ENCODE measurements at places on chromosomes 3 and 15.

DNA sequence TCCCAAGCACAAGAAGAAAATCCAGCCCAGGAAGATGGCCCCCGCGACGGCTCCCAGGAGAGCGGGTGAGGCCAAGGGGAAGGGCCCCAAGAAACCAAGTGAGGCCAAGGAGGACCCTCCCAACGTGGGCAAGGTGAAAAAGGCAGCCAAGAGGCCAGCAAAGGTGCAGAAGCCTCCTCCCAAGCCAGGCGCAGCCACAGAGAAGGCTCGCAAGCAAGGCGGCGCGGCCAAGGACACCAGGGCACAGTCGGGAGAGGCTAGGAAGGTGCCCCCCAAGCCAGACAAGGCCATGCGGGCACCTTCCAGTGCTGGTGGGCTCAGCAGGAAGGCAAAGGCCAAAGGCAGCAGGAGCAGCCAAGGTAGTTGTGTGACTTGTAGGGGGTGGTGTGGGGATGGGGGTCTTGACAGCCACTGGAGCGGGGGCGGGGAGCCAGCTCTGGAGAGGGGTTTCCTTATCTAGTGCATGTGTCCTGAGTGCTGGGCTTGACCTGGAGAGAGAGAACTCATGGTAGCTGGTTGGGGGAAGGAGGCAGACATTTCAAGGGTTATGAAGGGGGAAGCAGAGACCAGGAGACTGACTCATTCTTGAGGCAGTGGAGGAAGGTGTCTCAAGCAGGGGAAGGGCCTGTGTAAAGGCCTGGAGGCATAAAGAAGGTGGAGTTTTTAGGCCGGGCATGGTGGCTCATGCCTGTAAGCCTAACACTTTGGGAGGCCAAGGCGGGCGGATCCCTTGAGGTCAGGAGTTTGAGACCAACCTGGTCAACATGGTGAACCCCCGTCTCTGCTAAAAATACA, 6.2 kb downstream of the H1-8 start:
- DNase-seq, result peak; percentile 21
- no peaks in the 10 kb centered on the region for H3K36me3 ChIP-seq
- H3K4me1 ChIP-seq, result no peaks in the 10 kb centered on the region
- no peak overlapping the region for H3K27ac ChIP-seq

DNA sequence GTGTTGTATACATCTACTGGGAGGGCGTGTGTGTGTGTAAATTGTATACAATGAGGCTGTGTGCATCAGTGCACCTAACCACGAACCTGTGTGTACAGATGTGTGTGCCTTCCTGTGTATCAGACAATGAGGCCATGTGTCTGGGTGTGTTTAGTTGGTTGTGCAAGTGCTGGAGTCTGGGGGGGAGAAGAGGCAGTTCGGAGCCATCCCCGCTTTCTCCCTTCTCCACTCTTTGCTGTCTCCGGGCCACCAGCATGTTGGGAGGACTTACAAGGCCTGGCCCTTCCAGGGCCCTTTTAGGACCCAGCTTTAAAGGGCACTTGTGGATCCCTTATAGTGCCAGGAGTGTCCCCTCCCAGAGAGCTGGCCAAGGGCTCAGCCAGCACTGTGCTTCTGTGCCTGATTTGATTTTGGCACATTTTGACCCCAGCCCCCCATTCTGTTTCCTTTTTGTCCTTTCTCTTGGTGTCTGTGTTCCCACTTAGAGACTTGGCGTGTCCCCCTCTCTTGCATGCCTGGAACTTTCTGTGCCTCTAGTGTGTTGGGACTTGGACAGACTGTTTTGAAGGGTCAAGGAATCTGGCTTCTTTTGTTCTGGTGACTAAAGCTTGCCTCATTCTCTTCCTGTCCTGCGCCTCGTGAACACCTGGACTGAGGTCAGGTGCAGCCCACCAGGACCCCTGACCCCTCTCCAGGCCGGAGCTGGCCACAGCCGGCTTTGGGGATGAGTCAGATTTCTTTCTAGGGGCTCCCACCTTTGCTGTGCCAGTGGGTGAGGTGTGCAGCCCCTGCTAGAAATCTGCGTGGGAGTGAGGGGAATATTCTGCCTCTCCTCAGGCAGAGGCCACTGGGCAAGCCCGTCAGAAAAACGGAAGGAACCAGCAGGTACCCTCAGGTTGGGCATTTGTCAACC, 1.5 kb downstream of the CTDSPL start:
- H3K27ac ChIP-seq, result peak overlapping the region; percentile 70
- peaks cover 44% of the 10 kb centered on the region for H3K4me1 ChIP-seq
- H3K36me3 ChIP-seq, result no peaks in the 10 kb centered on the region
- peak overlapping the region; percentile 56 for H3K4me3 ChIP-seq
- H3K27me3 ChIP-seq, result no peaks in the 10 kb centered on the region

- peak; percentile 45 for DNase-seq
- H3K27ac ChIP-seq, result peak overlapping the region; percentile 79
- H3K27me3 ChIP-seq, result no peaks in the 10 kb centered on the region
- H3K4me1 ChIP-seq, result peaks cover 42% of the 10 kb centered on the region
- H3K4me3 ChIP-seq, result peak overlapping the region; percentile 15
These were observed 299.8 kb upstream of the EPHA3 start for GRCh38 chr3:88807491-88808105.

GRCh38 chr15:74233851-74234597, 2.1 kb upstream of the CCDC33 start:
- no peak for DNase-seq
- H3K4me3 ChIP-seq, result no peak overlapping the region
- peaks cover 48% of the 10 kb centered on the region for H3K27me3 ChIP-seq
- H3K4me1 ChIP-seq, result no peaks in the 10 kb centered on the region

- DNase-seq, result no peak
- H3K4me3 ChIP-seq, result no peak overlapping the region
- H3K4me1 ChIP-seq, result no peaks in the 10 kb centered on the region
- H3K36me3 ChIP-seq, result no peaks in the 10 kb centered on the region
These were observed 5.5 kb upstream of the COLQ start for GRCh38 chr3:15527031-15527459.

- H3K36me3 ChIP-seq, result no peaks in the 10 kb centered on the region
- no peaks in the 10 kb centered on the region for H3K27me3 ChIP-seq
- DNase-seq, result no peak
- H3K27ac ChIP-seq, result no peak overlapping the region
- no peak overlapping the region for H3K4me3 ChIP-seq
These were observed 140.7 kb upstream of the TRIM42 start for GRCh38 chr3:140536926-140537726.

GRCh38 chr15:32898414-32898813, 180.6 kb downstream of the GREM1 start:
- DNase-seq, result no peak
- H3K4me3 ChIP-seq, result no peak overlapping the region
- H3K4me1 ChIP-seq, result no peaks in the 10 kb centered on the region
- H3K36me3 ChIP-seq, result no peaks in the 10 kb centered on the region
- no peaks in the 10 kb centered on the region for H3K27me3 ChIP-seq
- no peak overlapping the region for H3K27ac ChIP-seq

- no peaks in the 10 kb centered on the region for H3K27me3 ChIP-seq
- no peak overlapping the region for H3K27ac ChIP-seq
- no peaks in the 10 kb centered on the region for H3K36me3 ChIP-seq
These were observed 111.0 kb upstream of the STRIT1 start for GRCh38 chr3:155404486-155404885.

- H3K27ac ChIP-seq, result no peak overlapping the region
- peaks cover 27% of the 10 kb centered on the region for H3K4me1 ChIP-seq
- no peak for DNase-seq
These were observed 3.1 kb upstream of the AP2M1 start for GRCh38 chr3:184171562-184171961.

GRCh38 chr15:57647071-57647790, 55.5 kb downstream of the MYZAP start:
- H3K27me3 ChIP-seq, result no peaks in the 10 kb centered on the region
- no peak for DNase-seq
- H3K36me3 ChIP-seq, result no peaks in the 10 kb centered on the region
- peaks cover 3% of the 10 kb centered on the region for H3K4me1 ChIP-seq
- H3K4me3 ChIP-seq, result no peak overlapping the region

- no peak overlapping the region for H3K27ac ChIP-seq
- H3K36me3 ChIP-seq, result no peaks in the 10 kb centered on the region
- H3K4me3 ChIP-seq, result no peak overlapping the region
- H3K4me1 ChIP-seq, result peaks cover 7% of the 10 kb centered on the region
These were observed 34.5 kb downstream of the P3H2 start for GRCh38 chr3:190086191-190086590.

GRCh38 chr3:141116721-141117120, 65.6 kb downstream of the SPSB4 start:
- DNase-seq, result no peak
- H3K36me3 ChIP-seq, result no peaks in the 10 kb centered on the region
- H3K4me3 ChIP-seq, result no peak overlapping the region
- H3K4me1 ChIP-seq, result no peaks in the 10 kb centered on the region
- H3K27ac ChIP-seq, result no peak overlapping the region
- no peaks in the 10 kb centered on the region for H3K27me3 ChIP-seq

DNA sequence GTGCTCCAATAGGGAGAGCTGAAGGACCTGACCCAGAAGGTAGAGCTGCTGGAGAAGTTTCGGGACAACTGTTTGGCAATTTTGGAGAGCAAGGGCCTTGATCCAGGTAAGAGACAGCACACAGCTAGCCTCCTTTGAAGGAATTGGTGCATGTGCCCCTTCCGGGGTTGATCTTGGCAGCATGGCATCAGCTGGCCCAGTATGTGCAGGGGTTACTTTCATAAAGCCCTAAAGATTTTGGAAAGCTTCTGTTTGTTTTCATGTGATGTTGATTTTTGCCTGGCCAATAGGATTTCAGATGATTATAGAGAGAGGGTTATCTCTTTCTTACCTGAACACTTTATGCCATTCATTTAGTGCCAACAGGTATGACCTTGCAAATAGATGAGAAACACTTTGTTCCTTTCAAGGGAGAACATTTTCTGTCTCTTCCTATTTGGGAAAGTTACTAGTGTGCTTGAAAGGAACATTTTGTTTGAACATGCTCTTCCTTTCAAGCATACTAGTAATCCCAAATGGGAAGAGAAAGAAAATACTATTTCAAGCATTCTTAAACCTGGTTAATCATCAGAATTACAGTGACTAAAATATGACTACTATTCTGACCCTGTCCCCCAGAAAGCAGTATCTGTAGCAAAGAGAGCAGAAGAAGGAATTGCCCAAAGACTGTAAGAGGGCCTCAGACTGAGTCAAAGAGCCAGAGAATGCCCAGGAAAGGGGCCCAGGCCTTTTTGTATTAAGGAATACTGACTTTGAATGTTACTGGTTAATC, 7.5 kb downstream of the KNSTRN start:
- H3K27me3 ChIP-seq, result no peaks in the 10 kb centered on the region
- no peak overlapping the region for H3K27ac ChIP-seq
- no peak for DNase-seq
- peaks cover 25% of the 10 kb centered on the region for H3K36me3 ChIP-seq

- H3K27me3 ChIP-seq, result no peaks in the 10 kb centered on the region
- H3K4me1 ChIP-seq, result no peaks in the 10 kb centered on the region
- no peak overlapping the region for H3K27ac ChIP-seq
- no peaks in the 10 kb centered on the region for H3K36me3 ChIP-seq
- no peak overlapping the region for H3K4me3 ChIP-seq
These were observed 536.4 kb downstream of the UNC13C start for GRCh38 chr15:54514601-54515000.

- H3K4me3 ChIP-seq, result no peak overlapping the region
- no peak for DNase-seq
- no peaks in the 10 kb centered on the region for H3K4me1 ChIP-seq
- no peak overlapping the region for H3K27ac ChIP-seq
- H3K36me3 ChIP-seq, result no peaks in the 10 kb centered on the region
These were observed 18.7 kb downstream of the USF3 start for GRCh38 chr3:113677737-113678136.

- H3K4me1 ChIP-seq, result no peaks in the 10 kb centered on the region
- H3K27ac ChIP-seq, result no peak overlapping the region
- DNase-seq, result no peak
These were observed 16.7 kb upstream of the SLC7A14 start for GRCh38 chr3:170602556-170602955.

GRCh38 chr3:13004376-13004775, 68.9 kb downstream of the IQSEC1 start:
- H3K4me1 ChIP-seq, result no peaks in the 10 kb centered on the region
- DNase-seq, result no peak
- no peaks in the 10 kb centered on the region for H3K36me3 ChIP-seq
- H3K27me3 ChIP-seq, result peaks cover 27% of the 10 kb centered on the region

- H3K27me3 ChIP-seq, result no peaks in the 10 kb centered on the region
- peaks cover 87% of the 10 kb centered on the region for H3K4me1 ChIP-seq
- no peak overlapping the region for H3K4me3 ChIP-seq
- peaks cover 19% of the 10 kb centered on the region for H3K36me3 ChIP-seq
- DNase-seq, result no peak
These were observed 14.3 kb downstream of the FLNB start for GRCh38 chr3:58022490-58022889.

GRCh38 chr3:196620161-196620604, 19.3 kb upstream of the NRROS start:
- H3K27me3 ChIP-seq, result no peaks in the 10 kb centered on the region
- no peaks in the 10 kb centered on the region for H3K4me1 ChIP-seq
- H3K36me3 ChIP-seq, result no peaks in the 10 kb centered on the region
- H3K27ac ChIP-seq, result no peak overlapping the region
- DNase-seq, result no peak
- no peak overlapping the region for H3K4me3 ChIP-seq

DNA sequence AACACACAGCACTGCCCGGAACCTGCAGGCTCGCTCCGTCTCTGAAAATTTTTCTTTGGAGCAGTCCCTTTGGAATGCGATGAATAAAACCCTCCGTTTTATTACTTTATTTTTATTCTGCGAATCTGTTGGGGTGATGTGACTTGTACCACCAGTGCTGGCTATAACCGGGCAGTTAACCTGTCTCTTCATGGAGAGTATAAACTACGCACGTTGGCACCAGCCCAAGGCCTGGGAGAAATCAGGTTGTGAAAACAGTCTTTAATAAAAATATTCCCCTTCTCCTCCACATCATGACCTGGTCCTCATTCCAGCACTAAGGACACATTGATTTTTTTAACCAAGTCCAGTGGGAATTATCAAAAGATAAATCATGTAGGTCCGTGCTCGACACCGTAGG, 116.8 kb downstream of the WNT5A start:
- no peak overlapping the region for H3K4me3 ChIP-seq
- no peaks in the 10 kb centered on the region for H3K36me3 ChIP-seq
- no peak overlapping the region for H3K27ac ChIP-seq
- no peak for DNase-seq

- H3K4me1 ChIP-seq, result peaks cover 13% of the 10 kb centered on the region
- no peaks in the 10 kb centered on the region for H3K36me3 ChIP-seq
- peak; percentile 28 for DNase-seq
- H3K4me3 ChIP-seq, result no peak overlapping the region
- H3K27me3 ChIP-seq, result no peaks in the 10 kb centered on the region
These were observed 103.2 kb downstream of the TBC1D5 start for GRCh38 chr3:17639257-17639656.

- DNase-seq, result no peak
- no peaks in the 10 kb centered on the region for H3K36me3 ChIP-seq
- no peaks in the 10 kb centered on the region for H3K4me1 ChIP-seq
- no peak overlapping the region for H3K27ac ChIP-seq
- peaks cover 6% of the 10 kb centered on the region for H3K27me3 ChIP-seq
These were observed 22.1 kb downstream of the H1-8 start for GRCh38 chr3:129564981-129565644.
